KG1 (cell line): ENCODE measurements at places on chromosomes 1 and 21.

DNA sequence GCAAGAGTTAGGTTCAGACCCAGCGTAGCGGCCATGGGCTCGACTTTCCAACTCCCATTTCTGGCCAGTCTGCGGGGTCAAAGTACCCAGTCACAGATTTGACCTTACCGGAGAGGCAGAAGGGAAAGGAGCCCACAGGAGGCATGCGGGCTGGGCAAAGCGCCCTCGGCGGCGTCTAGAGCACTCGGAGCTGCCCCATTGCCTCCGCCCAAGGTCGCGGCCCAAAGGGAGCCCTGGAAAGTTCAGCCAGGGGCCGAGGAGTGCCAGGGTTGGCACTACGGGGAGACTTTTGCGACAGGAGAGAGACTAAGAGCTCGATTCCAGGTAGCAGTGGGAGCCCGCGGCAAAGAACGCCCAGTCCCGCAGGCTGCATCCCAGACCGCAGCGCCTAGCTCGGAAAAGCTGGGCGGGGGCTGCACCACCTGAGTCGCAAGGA lies 896 bp downstream of the KANK4 start:
- no peak for DNase-seq

- DNase-seq = no peak
Measured at GRCh38 chr1:193108471-193108870, 3.3 kb upstream of the GLRX2 start.

DNA sequence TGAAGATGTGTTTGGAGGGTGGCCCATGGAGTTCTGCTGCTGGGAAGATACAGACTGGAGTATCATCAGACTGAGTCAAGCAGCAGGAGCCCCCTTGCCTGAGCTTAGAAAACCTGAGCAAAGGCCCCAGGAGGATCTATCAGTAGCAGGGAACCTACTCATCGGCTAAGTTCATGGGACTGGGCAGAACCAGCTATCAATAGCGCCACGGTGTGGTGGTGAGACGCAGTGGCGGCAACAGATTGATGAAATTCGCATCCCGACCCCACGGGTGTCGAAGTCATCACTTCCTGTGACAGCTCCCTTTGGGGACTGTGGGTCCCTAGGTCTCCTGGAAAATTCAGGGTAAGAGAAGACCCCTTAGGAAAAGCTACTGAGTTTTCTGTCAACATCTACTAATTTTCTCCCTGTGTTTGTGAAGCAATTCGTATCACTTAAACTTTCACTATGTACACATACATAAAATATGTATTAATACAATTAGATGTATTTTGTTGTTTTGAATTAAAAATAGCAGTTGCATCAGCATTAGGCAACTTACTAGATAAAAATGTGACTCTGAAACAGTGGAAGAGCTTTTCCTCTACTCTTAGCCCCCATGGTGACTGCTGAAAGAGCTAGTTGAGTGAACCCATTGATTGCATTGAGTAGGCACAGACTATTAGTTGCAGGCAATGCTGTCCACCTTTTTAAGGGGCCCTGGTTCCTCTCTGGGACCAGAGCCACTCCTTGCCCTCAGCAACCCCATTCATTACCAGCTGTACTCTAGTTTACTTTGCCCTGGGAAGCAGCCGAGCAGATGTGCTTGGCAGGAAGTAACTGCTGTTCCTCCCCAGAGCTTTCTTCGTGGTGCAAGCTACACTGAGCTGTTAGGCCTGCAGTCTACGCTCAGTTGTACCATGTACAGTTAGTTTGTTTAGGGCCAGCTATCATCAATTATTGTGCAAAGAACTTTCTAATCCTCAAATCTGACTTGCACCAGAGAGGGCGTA lies 7.3 kb upstream of the CACNA1S start:
- no peak for DNase-seq

- DNase-seq = peak; percentile 12
Measured at GRCh38 chr1:77036560-77036959, 169.3 kb downstream of the ST6GALNAC5 start.

DNA sequence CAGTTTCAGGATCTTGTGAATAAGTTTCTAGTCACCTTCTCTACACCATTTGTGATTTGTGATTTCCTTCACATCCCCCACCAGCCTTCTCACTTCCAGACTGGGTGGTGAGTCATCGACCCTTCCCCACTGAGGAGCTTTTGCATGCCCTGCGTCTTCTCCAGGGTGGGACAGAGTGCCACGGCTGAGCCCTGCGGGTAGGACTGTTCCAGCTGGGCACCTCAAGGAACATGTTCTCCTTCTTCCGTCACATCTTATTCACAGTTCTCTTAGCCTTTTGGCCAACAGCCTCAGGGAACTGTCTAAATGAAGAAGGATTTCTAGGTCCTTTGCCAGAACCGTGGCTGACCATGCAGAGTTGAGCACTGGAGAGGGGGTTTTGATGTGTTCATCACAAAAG lies 116.5 kb downstream of the TMEM53 start:
- no peak for DNase-seq

DNA sequence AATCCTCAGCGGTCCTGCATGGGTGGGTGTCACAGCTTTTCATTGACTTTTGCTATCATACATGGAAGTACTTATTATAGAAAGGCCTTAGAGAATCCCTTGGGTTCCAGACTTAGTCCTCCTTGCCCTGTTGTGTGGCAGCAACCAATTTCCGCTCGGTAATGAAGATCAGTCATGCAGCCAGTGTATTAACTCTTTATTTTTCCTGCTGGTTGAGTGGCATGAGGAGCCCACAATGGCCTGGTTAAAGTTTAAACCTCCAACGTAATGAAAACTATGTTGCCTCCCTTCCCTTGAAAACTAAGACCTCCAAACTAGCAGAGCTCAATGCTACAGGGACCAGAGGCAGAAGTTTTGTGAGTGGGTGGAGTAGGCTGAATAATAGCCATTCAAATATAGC lies 20.0 kb downstream of the CITED4 start:
- DNase-seq = no peak

DNA sequence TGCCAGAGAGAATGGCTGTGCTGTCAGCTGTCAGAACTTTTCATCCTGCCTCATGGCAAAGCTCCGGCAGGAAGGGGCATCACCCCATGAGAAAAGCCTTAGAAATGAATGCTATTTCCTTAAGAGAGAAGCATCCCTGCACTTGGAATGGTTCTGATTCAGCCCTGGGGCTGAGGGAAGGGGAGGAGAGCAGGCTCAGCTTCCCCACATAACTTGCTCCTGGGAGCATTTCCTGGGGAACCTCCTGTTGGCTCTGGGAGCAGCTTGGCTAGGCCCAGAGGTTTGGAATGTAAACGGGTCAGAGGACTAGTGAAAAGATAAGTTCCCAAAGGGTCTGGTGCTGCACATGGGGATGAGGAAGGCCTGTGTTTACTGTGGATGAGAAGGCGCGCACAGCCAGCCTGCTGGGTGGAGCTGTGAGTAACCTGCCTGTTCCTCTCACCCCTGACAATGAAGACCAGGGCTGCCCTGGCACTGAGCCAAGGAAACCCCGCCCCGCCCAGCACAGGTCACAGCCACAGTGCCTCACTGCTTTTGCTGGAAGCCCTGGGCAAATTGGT lies 5.0 kb downstream of the PRELP start:
- DNase-seq = no peak

- DNase-seq = no peak
Measured at GRCh38 chr1:28162151-28162550, 14.3 kb downstream of the PTAFR start.

GRCh38 chr1:151199873-151200581 lies 1.7 kb downstream of the PIP5K1A start:
- no peak for DNase-seq

DNA sequence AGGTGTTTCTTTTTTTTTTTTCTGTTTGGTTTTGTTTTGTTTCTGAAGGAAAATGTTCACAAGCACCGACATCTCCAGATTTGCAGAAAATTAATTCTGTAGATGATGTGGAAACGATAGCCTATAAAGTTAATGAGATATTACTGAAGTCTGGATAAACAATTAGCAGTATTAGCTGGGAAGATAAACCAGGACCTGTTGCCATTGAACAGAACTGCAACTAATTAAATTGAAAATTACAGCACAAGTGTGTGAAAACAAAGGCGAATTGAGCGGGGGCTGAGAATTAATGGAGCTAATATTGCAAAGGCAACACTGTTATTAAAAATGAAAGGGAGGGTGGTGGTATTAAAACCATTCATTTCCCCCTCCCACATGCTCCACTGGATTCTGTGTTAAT lies 107.5 kb upstream of the AJAP1 start:
- DNase-seq = no peak

DNA sequence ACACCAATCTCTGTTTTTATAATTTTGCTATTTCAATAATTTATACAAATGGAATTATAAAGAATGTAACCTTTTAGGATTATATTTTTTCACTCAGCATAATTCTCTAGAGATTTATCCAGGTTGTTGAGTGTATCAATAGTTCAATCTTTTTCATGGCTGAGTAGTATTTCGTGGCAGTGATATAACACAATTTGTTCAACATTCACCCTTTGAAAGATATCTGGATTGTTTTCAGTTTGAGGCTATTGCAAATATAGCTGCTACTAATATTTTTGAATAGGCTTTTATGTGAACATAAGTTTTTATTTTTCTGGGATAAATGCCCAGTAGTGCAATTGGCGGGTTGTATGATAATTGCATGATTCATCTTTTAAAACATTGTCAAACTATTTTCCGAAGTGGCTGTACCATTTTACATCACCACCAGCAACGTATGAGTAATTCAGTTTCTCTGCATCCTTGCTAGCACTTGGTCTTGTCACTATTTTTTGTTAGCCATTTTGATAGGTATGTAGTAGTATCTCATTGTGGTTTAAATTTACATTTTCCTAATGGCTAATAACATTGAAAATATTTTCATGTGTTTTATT lies 55.6 kb upstream of the ABCD3 start:
- DNase-seq = no peak

DNA sequence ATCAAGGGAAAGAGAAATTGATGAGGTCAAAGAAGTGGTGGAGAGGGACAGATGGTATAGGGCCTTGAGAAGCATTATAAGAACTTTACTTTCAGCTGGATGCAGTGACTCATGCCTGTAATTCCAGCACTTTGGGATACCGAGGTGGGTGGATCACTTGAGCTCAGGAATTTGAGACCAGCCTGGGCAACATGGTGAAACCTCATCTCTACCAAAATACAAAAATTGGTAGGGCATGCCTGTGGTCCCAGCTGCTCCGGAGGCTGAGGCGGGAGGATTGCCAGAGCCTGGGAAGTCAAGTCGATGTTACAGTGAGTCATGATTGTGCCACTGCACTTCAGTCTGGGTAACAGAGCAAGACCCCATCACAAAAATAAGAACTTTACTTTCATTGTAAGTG lies 5.7 kb downstream of the TMEM50A start:
- DNase-seq = no peak

- no peak for DNase-seq
Measured at GRCh38 chr1:192941722-192942411, 117.3 kb downstream of the UCHL5 start.

- DNase-seq = no peak
Measured at GRCh38 chr1:76239470-76239918, 164.9 kb downstream of the ST6GALNAC3 start.

GRCh38 chr1:87968197-87968955 lies 639.7 kb downstream of the LMO4 start:
- DNase-seq = no peak

GRCh38 chr1:203351037-203351625 lies at the start of gene FMOD:
FMOD (minus strand) TSS chr1:203351122; CDS start chr1:203348270, 2,852 bp downstream.
- no peak for DNase-seq

DNA sequence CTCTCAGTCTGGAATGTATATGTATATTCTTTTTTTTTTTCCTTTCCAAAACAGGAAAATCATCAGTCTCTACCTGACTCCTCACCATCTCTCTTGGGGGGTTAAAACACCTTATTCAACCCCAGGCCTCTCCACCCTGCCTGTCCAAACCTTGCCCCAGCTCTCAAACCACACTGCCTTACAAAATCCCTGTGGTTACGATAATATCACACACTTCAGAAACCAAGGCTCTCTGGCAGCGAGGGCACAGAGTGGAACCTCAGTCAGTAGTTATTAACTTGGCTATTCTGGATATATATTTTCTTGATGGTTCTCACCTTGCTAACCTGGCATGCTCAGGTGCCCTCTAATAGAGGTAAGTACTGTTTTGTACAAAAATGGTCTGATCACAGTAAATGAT lies 24.7 kb downstream of the KIAA0040 start:
- no peak for DNase-seq

- DNase-seq = no peak
Measured at GRCh38 chr1:45934947-45935346, 131.5 kb downstream of the MAST2 start.

DNA sequence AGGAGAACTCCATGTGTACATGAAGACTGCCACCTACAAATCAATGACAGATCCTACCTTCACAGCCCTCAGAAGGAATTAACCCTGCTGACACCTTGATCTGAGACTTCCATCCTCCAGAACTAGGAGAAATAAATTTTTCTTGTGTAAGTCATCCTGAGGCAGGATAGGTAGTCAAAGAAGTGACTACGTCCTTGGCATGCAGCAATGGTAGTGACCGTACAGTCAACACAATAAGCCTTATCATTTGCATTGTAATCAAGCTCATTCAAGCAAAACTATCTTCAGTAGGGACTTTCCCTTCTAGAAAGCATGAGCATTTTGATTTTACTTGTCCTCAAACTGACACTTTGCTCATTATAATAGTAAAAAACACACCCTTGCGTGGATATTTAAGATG lies 64.0 kb upstream of the KCNK1 start:
- DNase-seq = no peak

GRCh38 chr21:45363921-45364467 lies 41.0 kb upstream of the COL18A1 start:
- DNase-seq = no peak

DNA sequence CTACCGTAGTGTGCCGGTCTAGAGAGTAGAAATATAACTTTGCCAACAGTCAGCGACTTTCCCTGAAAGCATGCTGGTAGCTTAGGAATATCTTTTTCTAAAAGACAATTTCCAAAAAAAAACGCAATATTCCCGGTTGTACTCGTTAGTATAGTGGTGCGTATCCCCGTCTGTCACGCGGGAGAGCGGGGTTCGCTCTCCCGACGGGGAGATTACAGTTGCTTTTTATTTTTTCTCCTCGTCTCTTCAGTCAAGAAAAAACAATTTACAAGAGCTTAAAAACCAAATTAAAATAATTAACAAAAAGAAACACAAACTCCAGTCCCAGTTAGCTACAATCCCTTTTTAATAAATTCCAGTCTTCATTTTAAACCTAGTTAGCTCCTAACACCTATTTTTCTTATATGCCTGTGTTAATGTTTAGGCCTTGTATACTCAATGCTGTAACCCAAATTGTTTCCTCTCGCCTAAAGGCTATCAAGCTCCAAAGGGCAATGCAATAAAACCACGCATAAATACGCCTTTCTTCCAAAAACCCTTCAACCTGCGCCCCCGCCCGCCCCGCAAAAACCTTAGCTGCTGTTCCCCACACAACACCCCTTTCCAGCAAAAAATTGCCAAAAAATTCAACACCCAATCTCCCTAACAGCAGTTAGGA lies 7.8 kb downstream of the HSPA6 start:
- DNase-seq = no peak

GRCh38 chr1:125119024-125119441 lies 3934.3 kb downstream of the SRGAP2C start:
- DNase-seq = no peak

- no peak for DNase-seq
Measured at GRCh38 chr1:6825828-6826227, 40.6 kb downstream of the CAMTA1 start.
